ENCODE measurements at places on chromosomes 2 and 18.

DNA sequence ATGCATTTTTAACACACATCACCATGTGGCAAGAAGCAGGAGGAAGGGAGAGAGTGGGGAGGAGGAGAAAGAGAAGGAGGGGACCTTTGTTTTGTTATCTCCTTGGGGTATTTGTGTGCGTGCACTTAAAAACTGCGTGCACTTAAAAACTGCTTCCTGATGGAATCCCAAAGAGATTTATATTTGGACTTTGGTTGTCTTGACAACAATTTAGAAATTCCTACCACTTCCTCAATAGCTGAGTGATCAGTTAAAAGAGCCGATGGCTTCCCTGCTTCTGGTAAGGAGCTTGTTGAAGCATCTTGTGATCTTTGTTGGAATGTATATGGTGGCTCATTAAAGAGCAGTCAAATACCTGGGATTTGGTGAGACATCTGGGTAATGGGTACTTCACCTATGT lies 4.5 kb downstream of the RAB31 start:
- peak; percentile 69 for DNase-seq

DNA sequence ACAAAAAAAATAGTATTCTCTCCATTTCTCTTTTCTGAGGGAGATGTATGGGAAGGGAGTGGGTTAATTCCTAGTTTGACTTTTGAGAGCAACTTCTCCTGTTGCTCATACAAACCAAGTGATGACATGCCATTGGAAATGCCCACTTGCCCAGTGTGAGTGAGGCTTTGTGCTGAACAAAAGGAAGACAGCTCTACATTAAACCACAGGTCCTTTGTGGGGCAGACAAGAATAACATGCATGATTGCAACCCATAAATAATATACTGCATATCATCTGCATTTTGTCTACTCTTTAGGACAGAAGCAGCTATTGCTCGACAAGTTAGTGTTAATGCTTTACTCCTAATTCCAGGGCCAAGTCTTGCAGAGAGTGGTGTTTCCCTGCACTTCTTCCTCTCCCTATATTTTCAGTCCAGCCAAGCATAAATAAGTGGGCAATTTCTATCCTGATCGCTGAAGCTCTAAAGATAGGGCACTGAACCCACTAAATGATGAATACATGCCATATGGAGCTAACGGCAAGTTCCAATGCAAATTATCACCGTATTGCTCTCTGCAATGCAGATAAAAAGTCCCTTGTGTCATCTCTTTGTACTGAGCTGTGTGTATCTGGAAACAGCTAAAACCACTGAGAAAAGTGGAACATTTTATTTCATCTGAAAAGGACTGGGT lies 19.4 kb upstream of the EHBP1 start:
- DNase-seq, result no peak

- peak; percentile 54 for DNase-seq
Measured at GRCh38 chr2:27095745-27096651, 9.4 kb downstream of the KHK start.

- no peak for DNase-seq
Measured at GRCh38 chr2:36044411-36044810, 311.2 kb upstream of the CRIM1 start.

GRCh38 chr18:79567481-79568147 lies 112.0 kb upstream of the CTDP1 start:
- no peak for DNase-seq

- DNase-seq, result peak; percentile 70
Measured at GRCh38 chr2:85413592-85414420, 3.6 kb upstream of the CAPG start.

DNA sequence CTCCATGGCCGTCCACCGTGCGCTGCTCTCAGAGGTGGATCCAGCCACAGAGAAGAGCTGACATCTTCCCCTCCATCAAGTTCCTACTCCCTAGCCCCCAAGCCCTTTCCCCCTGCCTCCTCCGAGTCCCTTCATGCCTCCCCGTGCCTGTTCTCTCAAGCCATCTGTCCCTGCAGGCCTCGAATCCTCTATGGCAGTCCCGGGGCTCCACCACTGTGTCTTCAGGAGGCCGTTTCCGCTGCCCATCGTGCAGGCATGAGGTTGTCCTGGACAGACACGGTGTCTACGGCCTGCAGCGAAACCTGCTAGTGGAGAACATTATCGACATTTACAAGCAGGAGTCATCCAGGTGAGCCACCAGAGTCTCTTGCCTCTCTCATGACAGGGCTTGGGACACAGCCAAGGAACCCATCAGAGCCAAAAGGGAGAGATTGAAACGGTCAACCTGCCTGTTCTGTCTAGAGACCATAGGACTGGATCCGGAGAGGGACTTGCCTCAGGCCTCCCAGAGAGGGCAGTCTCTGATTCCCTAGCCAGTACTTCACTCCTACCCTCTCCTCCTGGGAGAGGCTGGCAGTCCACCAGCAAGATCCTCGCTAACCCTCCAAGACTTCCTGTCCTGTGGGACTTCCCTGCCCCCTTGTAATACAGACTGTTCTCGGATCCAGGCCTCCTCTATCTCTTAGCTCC lies 9.7 kb downstream of the UCN start:
- DNase-seq, result no peak

DNA sequence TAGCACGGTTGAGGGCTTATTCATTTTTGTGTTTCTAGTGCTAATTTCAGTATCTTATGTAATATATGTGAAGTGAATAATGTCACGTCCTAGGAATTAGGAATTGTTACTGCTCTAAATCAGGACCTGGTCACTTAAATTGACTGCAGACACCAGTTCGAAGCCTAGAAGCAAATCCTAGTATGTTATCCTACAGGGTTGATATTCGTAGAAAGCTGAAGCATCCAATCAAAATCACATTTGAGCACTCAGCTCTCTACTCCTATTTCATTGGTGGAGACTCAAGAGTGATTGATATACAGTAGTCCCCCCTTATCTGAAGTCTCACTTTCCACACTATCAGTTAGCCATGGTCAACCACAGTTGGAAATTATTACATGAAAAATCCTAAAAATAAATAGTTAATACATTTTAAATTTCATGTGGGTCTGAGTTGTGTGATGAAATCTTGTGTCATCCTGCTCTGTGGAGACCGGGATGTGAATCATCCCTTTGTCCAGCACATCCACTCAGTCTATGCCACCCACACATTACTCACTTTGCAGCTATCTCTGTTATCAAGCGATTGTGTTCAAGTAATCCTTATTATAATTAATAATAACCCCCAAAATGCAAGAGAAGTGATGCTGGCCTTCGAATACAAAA lies 35.2 kb upstream of the SCN9A start:
- peak; percentile 80 for DNase-seq

GRCh38 chr2:33091541-33092123 lies 144.9 kb downstream of the LTBP1 start:
- no peak for DNase-seq

GRCh38 chr2:221064880-221065279 lies 507.2 kb downstream of the EPHA4 start:
- DNase-seq, result no peak

DNA sequence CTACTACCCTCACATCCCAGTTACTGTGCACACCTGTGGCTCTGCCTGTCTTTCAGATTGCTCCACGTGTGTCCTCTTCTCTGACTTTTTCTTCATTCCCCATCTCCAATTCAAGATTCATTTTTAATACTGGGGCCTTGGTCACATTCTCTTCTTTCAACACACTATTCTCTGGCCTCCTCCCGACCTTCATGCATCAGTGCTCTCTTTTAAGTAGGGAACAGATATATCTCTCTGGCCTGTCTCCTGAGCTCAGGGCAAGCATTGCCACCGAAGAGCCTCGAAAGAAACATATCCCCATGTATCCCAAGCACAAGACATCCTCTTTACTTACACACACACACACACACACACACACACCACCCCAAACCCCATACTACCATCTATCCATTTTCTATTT lies 21.6 kb upstream of the PAX8 start:
- DNase-seq, result no peak

- DNase-seq, result no peak
Measured at GRCh38 chr2:31561823-31562222, 18.9 kb downstream of the SRD5A2 start.

- no peak for DNase-seq
Measured at GRCh38 chr2:145741181-145741580, 1221.3 kb upstream of the ZEB2 start.

DNA sequence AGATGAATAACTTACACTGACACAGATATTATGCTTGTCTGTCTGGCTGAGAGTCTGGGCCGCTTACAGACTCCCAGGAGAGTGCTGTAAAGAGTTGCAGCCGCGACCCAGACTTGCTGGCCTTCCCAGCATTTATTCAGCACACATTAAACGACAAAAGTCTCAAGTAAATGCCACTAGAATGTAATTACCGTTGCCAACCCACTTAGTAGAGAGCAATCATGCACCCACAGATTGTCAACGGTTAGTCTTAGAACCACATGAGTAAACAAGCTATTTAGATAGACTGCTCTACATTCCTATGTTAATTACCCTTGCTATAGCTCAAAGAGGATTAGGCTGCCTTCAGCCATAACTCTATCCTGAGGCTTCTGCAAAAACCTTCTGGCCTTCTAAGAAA lies 47.8 kb upstream of the C2orf74 start:
- no peak for DNase-seq

DNA sequence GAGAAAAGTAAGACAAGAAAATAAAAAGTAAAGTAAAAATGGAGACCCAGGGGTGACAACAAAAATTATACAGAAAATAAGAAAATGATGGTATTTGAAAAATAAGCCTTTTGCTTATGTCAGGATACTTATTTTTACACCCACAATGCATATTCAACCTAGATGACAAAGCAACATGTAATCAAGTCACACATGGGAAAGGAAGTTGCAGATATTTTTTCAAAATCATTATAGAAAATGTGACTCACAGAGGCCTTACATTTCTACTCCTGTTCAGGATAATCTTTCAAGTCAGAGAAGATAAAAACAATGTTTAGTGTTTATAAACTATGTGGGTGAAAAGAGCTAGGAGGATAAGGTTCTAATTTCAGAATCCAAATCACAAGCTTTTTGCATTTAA lies 275.3 kb upstream of the UBE2E3 start:
- no peak for DNase-seq

DNA sequence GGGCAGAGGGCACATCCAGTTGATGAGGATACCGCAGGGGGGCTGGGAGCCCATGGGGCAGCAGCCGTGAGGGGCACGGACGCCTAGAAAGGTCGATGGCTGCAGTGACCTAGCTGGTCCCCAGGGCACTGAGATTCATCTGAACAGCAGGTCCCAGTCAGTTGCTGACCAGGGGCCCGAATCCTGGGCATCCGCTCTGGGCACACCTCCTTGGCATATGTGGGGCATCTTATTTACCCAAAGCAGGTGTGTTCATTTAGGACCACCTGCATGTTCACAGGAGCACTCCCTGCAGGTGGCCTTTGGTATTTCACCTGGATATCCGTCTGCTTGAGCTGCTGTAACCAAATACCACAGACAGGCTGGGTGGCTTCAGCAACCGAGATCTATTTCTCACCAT lies 72.0 kb upstream of the ODC1 start:
- DNase-seq, result no peak

DNA sequence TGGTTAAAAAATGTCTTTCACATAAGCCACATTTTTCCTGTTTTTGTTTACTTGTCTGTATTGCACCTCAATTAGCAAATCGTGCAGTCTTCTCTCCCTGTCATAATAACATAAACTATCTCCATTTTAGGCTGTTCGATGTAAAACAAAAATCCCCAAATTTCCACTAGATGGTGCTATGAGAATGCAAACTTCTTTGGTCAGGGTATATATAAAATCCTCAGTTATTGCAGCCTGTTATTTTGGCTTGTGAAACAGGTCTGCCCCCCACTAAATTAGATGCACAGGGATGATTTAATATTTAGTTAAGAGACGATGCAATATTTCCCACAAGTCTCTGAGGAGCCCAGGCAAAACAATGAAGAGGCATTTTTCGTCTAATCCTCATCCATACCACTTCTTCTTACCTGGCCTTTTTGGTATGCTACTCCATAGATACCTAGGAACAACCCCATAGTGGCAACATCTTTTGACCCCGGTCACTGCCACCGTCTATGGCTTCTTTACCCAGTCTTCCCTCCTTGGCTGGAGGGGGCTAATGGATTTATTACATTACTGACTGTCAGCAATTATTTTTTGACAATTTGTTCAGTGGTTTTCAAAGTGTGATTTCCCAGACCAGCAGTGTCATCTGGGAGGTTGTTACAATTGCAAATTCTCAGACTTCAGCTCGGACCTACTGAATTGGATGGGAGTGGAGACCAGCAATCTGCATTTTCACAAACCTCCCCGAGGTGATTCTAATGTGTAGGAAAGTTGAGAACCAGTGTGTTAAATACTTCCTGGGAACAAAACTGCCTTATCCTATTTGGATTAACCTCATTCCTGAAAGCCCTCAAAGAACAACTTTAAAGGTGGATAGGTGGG lies 117.4 kb upstream of the CWC22 start:
- peak; percentile 40 for DNase-seq

DNA sequence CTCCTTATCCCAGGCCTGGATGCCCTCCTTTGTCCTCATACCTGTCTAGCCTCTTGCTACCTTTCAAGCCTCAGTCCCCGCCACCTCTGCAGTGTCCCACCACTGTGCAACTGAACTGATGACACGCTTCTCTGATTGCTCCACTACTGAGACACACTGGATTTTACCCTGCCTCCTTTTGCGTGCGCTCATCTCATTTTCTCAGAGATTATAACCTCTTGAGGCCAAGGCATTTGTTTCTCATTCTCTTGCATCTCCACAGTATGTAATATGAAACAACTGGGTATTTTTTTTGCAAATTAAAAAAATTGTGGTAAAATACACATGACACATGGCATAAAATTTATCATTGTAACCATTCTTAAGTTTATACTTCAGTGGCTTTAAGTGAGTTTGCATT lies 95.4 kb downstream of the PRKCE start:
- DNase-seq, result no peak

GRCh38 chr2:160859096-160859495 lies 301.1 kb upstream of the TANK start:
- no peak for DNase-seq

DNA sequence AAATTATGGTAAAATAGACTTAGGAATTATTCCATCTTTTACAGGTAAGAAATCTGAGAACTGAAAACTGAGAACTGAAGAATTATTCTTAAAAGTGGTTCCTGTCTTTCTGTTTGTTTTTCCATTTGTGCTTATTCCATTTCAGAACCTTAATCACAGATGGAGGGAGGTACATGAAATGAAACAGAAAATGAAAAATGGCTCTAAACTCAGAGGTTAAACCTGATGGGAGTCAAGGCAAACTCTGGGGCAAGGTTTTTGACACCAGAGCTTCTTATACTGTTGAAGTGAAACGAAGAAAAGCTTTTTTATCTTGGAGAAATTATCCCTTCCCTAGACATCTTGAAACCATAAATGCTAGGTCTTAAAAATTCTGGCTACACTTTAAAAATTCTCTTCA lies 182.1 kb downstream of the ZNF804A start:
- DNase-seq, result no peak

DNA sequence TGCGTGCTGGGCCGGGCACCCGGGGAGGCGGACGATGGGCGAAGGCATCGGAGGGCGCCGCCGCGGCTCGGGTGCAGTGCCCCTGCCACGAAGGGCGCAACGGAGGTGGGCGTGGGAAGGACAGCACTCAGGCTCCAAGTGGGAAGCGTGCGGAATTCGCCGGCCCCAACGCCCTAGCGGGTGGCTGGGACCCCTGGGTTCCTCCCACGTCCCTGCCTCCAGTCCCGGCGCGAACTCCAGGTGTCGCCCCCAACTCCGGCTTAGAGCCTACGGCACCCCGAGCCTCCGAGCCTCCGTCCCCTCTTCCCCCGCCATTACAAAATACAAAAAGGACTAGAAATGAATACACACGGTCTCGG lies 1.3 kb downstream of the CYP27C1 start:
- no peak for DNase-seq
